Adrenal gland (tissue), 19 donors: ENCODE measurements at places on chromosomes 4 and X. TPM values are rescaled to one million over a fixed set of nuclear protein-coding genes. Genes with fewer than 3 reads are reported as not detected.
A peak's percentile ranks its signal among the peaks of the same experiment; 100 is the strongest.

DNA sequence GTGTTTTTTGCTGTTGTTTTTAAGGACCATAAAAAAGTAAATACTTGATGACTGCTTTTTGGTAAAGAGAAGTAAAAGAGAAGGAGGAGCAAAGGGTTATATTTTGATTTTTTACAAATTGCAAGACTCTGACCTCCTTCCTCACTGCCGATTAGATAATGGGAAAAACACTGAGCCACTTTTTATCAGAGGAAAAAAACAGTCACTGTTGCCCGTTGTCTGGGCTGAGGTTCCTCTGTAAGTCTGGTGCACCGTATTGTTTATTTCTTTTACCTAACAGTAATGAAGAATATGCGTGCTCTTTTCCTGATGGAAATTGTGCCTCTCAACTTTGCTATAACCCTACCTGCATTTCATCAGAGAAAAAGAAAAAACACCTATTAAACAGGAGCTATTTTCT, 178.7 kb upstream of the EMCN start:
- no peak for DNase-seq

DNA sequence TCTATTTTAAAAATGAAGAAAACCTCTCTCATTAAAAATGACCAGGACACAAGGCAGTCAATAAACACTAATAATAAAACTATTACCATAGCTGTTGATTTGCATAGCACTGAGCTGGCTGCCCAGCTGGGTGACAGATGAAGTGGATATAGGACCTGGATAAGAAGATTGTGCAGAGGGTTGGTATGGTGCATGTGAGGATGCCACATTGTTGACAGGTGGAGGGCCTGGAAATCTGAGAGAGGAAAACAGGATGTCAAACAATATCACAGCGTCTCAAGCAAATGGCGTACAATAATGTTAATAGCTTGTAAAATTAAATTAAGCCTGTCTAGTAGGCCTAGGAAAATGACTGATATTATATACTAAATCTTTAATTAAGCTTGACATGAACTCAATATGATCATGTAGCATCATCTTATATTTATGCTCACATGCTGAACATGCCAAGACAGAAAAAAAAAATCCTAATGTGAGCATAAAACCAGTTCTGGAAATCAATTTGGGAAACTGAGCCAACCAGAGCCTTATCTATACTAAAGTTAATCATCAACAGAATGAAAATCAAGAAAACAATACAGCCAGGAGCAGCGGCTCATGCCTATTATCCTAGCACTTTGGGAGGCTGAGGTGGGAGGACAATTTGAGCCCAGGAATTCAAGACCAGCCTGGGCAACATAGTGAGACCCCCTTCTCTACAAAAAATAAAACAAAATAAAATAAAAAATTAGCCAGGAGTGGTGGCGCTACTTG, 18.6 kb downstream of the SEC24D start:
- DNase-seq = no peak

DNA sequence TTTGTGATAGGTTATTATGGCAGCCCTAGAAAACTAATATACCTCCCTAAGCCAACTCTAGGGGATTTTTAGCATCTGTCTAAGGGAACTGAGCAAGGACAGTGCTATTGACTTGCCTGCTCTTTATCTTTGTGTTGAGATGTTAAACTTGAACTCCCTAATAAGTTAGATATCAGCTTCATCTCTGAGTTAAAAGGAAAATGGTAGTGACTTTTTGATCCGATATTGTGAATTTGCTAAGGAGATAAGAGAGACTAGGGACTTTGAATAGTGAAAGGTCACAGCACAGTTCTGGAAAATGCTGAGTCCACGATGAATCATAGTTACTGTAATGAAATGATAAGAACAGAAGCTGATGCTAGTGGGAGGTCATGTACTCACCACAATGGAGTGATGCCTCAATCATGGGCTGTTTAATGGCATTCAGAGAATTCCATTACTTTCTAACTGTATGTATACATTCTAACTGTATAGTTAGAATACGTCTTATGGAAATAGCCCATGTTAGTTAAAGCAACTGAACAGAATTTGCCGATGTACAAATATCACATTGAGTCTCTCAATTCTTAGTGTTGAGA, 147.2 kb downstream of the GLRA3 start:
- peak; percentile 23 for DNase-seq

DNA sequence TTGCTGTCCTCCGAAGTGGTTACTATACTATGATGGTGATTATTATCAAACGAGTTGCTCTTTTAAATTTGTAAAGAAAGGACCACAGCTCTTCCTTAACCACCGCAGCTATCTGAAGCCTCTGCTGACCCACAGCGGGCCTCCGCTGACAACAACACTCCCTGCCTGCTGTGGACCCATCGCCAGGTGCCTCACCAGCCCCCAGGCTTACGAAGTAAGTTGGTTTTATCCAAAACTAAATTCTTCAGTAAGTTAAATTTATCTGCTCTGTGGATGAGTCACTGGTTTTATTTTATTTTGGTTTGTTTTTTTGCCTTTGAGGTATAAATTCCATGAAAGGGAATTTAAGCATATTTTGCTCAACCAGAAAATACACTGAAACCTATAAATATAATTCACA, 54.7 kb downstream of the SLC9A6 start:
- DNase-seq = no peak

DNA sequence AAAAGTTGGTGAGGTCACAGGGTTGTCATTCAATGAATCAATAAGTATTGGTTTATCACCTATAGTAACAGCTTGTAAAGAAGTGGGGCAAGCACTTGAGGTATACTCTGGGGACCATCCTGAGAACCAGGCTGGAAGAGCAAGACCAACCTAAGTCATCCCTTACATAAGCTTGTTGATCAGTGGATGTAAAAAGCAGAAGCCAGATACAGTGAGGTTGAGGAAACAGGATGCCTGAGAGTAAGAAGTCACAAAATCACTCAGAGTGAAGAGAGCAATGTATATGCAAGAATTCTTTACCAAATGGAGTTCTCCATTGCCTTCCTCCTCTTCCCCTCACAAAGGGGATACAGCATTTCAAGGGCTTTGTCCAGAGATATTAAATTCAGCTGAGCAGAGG, 76.3 kb upstream of the PACRGL start:
- DNase-seq = no peak

GRCh38 chrX:94414746-94415145, 740.7 kb downstream of the FAM133A start:
- no peak for DNase-seq

- DNase-seq = no peak
These were observed 73.1 kb downstream of the SPRY1 start for GRCh38 chr4:123469696-123470095.

GRCh38 chr4:7422151-7422897, 12.4 kb downstream of the PSAPL1 start:
- DNase-seq = no peak

DNA sequence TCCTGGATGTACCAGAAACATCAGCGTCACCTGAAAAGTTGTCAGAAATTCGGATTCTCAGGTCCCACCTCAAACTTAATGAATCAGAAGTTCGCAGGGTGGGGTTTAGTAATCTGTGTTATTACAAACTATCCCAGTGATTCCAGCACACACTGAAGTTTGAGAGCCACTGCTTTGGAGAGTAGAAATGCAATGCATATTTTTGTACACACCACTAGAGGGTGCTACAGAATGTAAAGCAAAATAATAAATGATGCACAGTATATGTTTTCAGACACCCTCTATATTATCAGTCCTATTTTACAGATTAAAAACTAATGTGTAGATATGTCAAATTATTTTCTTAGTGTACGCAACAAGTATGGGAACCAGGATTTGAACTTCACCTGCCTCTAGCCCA, 2.4 kb upstream of the MORF4L2 start:
- no peak for DNase-seq

DNA sequence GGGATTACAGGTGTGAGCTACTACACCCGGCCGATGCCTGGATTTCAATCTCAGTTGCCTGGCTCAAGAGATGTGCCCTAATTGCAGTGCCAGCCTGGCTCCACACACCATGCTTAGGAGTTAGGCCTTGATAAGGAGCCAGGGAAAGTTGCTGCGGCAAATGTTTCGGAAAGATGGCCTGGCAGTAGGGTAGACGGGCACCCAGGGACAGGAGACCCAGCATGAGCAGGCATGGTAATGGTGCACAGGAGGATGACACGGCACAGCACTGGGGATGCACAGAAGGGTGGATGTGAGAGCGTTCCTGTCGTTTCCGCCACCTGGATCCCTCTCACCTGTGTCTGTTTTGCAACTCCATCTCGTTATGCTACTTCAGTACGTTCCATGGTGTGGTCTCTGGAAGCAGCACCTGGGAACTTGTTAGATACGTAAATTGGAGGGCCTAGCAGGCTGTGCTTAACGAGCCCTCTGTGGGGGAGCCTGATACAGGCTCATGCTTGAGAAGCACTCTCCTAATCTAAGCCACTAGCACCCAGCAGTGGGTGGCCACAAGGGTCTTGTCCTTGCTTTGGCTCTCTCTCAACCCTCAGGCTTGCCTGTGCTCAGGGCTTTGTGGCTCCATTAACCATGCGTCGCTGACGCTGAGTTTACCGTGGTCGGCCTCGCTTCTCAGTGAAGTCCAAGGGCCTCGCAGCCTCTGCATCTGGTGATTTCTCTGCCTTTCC, 20.3 kb downstream of the RNF4 start:
- no peak for DNase-seq

The TAF7L gene
- polyA plus RNA-seq = 0.15 TPM

The SMIM31 gene
- not detected for polyA plus RNA-seq

The SLC49A3 gene
- 24.5 TPM for polyA plus RNA-seq
